ENCODE measurements at places on chromosomes 5 and 9. TPM values are rescaled to one million over a fixed set of nuclear protein-coding genes. Genes with fewer than 3 reads are reported as not detected.

DNA sequence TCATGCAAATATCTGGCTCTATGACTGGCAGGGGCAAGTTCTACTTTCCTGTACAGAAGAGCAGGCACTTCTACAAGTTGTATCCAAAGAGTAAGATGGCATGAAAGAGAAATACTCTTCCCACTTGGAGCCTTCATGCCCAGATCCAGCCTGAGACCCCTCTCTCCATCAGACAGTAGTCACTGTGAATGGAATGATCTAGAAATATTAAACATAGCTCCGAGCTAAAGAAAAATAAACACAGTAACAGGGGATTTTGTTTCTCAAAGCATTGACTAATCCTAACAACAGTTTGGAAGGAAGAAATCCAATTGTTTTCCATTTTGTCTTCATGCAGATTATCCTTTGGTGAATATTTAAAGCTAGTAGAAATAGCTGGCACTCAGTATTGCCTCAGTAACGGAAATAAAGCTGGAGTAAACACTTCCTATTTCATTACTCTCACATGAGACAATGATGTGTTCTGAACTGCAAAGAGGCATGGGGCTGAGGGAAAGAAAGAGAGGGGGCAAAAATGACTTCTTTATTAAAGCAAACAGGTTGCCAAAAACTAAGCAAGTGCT lies 100.0 kb downstream of the SEMA5A start:
- DNase-seq = no peak

- no peak for DNase-seq
Observed at GRCh38 chr5:128572051-128572929, 34.2 kb upstream of the FBN2 start.

DNA sequence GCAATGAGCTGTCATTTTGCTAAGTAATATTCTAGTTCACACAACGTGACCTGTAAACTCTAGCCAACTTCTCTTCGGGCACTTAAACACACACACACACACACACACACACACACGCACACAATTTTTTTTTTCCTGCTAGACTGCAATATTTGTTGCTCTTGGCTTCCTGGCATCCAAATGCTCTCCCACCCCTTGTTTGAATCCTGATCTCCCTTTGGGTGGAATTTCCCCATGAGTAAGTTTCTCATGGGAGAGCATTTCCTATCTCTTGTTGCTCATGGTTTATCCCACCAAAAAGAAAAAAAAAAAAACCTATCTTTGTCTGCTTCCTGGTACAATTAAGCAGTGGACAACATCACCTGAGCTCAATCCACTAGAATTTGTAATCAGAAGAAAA lies 54.7 kb upstream of the TSLP start:
- DNase-seq = no peak

DNA sequence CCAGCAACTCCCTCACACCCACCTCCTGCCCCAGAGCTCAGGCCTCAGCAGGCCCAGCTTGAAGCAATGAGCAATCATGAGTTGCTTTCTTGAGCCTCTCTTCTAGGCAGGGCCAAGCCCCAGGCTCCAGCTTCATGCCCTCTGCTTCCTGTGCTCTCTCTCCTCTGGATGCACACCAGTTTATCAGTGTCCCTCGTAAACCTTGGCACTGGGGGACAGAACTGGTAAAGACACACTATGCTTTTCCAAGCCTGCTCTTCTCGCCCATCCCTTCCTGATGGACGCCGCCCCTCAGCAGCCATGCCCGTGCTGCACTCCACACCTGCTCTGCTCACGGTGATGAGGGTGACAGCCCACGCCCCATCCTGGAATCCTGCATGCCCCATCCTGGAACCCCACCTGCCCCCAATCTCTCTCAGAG lies 49.4 kb upstream of the ORM1 start:
- DNase-seq = no peak

DNA sequence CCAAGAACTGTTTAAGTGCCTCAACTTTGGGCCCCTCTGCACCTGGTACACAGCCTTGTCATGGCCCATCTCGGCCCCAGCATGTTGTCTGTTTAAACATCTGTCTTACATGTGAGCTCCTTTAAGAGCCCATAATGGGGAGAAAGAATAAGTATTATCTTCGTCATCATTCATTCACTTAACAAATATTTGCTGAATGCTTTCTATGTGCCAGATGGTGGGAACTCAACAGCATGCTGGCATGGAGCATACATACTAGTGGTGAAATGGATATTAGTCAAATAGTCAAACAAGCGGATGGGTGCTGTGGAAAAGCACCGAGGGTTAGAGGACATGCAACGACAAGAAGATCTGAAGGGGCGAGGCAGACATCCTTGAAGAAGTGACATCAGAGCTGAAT lies 54.5 kb downstream of the GABBR2 start:
- DNase-seq = no peak

- DNase-seq = no peak
Observed at GRCh38 chr9:118192807-118193206, 488.6 kb downstream of the TLR4 start.

The ITK gene
- total RNA-seq = not detected

- no peak for DNase-seq
Observed at GRCh38 chr9:115002371-115003120, 72.2 kb upstream of the TNFSF8 start.

GRCh38 chr5:172565455-172565854 lies 75.6 kb upstream of the NEURL1B start:
- no peak for DNase-seq

The PLCXD3 gene
- total RNA-seq = not detected

- DNase-seq = no peak
Observed at GRCh38 chr5:44048276-44048984, 340.8 kb downstream of the FGF10 start.
